NCI-H345 (cell line): ENCODE measurements at places on chromosomes 6 and 20.
A peak's percentile ranks its signal among the peaks of the same experiment; 100 is the strongest.

DNA sequence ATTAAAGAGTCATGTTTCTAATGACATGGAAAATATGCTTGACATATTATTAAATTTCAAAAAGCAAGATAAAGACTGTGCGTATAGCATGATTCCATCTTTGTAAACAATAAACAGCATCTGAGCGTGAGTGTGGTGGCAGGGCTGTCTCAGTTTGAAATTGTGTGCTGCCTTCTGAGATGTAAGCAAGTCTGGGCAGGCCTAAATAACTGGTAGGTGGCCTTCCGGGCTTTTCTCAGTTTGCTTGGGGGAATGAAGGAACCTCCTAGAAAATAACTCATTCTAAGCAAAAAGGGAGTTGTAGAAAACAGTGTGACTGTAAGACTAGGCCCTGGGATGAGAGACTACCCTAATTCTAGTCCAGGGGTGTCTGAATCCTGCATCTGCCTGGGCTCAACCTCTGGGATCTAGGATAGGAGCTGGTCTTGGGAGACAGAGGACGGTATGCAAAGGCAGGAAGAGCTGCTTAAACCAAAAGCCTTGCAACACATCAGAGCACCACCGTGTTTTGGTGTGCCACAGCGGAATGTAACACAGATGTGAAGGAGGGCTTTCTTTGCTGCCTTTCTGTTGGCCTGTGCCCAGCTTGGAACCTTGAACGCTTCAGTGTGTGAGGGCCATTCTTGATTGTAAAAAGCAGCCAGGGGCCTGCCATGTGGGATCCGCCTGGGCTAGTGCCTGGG lies 63.5 kb upstream of the L3MBTL3 start:
- DNase-seq: no peak

DNA sequence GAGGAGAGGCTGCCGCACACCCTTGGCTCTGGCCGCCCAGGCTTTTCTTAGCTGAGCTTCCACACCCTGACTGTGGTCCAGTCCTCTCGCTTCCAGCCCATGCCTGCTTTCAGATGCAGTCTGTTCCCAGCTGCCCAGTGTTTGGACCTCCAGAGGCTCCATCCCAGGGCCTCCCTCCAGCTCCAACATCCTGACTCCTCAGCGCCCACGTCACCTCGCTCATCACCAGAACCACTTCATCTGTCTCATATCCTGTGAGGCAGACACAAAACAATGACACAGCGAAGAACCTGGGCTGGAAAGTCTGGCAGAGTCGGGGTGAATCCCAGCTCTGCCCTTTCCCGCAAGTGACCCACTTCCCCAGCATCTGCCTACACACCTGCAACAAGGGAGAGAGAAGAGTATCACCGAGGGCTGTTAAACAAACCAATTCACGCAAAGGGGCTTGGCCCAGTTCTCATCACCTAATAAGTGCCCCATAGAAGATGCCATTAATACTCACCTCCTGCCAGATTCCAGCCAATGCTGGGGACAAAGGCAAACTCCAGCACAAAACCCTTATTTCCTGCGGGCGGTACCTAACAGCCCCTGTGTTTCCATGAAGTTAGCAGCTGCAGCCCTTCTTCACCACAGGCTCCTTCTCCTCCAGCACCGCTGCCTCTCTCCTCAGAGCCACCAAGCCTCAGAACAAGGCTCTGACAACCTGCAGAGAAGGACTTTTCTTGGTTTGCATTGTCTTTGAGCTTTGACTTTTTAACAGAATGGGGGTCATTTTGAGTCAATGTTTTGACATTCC lies 133.4 kb upstream of the CDH4 start:
- no peak for DNase-seq

DNA sequence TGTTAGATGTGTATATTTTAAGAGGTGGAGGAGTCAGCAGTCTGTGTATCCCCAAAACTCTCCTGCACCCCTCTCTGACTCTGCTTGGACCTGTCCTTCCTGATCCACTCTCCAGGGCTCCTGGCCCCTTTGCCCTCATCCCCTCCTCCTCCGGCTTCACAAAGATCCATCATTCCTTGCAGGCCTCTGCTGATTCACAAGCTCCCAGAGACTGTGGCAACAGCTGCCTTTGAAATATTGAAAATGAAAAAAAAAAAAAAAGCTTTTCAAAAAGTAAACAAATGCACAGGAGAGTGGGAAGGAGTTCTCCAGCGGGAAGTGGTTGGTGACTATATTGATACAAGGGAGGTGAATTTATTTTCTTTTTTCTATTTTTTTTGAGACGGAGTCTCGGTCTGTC lies 330.2 kb upstream of the SULF2 start:
- no peak for DNase-seq

- no peak for DNase-seq
These were observed 27.1 kb upstream of the SYNCRIP start for GRCh38 chr6:85669735-85670194.

DNA sequence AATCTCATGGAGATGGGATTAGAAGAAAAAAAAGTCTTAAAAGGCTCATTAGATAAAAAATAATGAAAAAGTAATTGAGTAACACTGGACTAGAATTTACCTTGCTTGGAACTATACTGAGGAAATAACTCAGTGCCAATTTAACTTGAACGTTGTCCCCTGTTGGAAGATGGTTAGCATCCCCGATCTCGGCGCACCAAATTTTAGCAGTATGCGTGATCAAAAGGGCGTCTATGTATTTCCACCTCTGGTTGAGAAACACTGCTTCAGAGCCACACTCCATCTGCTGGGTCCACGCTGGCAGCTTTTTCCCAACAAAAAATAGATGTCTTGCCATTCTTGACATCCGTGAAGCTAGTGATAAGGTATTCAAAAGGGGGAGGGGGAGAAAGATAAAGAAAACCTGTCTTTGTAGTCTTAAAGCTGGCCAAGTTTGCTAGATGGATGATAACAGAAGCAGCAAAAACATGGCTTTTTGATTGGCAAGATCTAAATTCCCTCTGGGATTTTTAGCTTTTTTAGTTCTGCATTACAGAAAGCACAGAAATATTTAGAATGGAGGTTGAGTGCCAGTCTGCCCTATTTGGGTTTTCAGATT lies 6.4 kb downstream of the HINT3 start:
- no peak for DNase-seq

DNA sequence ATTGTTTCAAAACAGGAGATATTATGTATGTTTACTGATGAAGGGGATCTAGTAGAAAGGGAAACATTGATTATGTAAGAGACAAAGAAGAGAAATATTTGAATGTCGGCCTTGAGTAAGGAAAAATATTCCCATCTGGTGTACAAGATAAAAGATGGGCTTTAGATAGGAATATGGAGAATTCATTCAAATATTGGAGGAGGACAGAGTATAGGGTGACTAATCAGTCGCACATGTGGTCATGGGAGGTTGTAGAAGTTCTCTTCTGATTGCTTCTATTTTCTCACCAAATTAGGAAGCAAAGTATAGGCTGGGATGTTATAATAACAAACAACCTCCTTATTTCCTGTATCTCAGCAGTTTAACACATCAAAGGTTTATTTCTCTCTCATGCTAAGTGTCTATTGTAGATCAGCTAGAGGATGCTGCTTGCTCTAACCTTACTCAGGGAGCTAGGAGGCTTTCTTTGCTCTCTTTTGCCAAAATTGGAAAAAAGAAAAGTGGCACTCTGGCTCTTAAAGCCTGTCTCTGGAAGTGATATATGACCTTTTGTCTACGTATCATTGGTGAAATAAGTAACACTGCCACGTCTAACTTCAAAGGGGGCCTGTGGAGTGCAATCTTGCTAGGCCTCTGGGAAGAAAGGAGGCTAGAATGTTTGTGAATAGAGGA lies 1.2 kb upstream of the HDDC2 start:
- DNase-seq: no peak

DNA sequence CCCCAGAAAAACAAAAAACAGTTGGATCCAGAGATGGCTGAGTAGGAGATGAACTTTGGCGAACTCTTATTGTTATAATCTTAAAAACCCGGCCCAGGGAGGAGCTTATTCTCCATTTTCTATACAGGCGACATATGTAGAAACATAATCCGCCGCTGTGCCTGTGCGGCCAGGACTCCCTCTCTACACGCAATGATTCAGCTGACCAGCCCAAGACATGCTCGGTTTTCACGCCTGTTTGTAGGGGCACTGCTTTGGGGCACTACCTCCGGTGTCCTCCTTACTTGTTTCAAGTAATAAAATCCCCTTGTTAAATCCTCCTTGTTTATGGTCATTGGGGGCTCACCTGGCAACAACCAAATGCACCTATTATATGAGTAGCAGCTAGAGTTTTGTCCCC lies 89.9 kb downstream of the SEL1L2 start:
- DNase-seq: no peak

DNA sequence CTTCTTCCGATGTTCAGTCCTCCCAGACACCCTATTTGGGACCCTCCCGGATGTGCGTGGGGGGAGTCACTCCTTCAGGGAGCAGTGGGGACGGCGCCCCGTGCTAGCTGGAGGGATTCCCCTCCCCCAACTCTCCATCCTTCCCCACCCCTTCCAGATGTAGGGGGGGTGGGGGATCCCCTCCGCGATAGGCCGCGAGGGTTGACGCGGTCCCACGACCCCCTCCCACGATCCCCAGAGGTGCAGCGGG lies 548 bp downstream of the GNL1 start:
- DNase-seq: no peak

DNA sequence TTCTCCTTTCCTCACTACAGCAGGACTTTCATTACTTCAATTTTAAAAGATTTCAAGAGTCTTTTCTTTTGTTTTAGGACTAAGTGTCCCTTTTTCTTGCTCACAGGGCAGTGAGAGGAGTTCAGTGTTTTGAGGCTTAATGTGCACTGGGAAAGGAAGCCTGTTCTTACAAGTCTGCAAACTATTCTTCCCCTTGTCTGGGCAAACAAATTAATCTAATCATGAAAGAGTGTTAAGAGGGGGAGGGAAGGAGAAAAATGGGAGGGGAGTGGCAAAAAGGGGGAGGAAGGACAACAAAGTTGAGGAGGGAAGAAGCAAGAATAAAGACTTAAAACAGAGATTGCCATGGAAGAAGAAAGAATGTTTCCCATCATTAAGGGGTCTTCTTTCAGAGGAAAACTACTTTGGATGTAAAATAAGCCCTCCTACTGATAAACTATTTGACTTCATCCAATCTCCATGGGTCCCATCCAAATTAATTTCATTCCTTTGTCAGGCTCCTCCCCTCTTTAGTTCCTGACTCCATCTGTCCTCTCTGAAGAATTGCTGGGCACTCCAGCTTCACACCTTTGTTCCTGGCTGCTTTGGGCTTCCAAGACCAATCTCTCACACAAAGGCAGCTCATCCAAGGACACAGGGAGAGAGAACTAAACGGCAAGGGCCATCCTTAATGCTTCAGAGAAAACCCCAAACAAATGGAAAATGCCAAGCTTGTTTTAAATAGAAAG lies 244.5 kb downstream of the TPBG start:
- peak; percentile 12 for DNase-seq

DNA sequence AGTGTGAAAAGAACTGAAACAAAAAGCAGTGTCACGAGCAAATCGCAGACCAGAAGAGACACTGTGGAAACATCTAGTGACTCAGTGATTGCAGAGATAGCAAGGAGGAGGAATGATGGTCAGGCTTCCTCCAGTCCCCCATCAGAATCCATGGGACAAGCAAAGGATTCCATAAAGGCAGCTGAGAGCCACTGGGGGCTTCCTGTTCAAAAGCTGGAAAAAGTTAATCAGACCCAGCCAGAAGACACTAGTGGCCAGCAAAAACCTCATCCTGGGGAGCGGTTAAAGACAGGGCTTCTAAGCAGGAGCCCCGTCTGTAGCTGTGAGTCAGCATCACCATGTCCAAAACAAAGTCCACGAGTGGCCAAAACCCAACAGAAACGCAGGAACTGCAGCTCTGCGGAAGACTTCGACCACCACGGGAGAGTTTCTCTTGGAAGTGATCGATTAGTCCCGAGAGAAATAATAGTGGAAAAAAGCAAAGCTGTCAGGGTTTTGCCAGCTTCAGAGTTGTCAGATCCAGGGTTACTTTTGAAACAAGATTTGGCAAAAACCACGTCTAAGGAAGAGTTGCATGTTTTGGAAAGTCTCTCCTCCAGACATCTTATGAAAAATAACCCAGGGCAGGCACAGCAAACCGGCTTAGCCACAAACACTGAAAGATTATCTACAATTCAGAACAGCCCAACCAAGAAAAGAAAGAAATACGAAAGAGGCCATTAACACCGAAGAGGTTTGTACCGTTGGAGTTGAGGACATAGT lies 51.0 kb downstream of the JAG1 start:
- no peak for DNase-seq

- no peak for DNase-seq
These were observed 75.7 kb upstream of the BHLHE23 start for GRCh38 chr20:63082308-63082938.

DNA sequence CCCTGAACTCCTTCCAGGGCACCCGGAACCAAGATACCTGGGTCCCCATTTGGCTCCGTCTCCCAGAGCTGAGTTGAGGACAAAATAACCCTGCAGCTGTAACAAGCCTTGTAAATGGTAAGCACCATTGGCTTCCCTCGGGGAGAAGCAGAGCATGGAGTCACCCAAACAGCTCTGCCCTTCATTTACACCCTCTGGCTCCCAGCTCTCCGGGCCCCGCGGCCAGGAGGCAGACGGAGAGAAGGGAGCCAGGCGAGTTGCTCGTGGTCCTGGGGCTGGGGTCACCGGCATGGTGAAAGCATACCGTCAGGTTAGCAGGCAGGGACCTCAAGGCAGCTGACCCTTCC lies 2.1 kb downstream of the TFEB start:
- DNase-seq: no peak

- no peak for DNase-seq
These were observed 24.6 kb upstream of the SPTLC3 start for GRCh38 chr20:12984069-12984765.

- DNase-seq: no peak
These were observed 171.5 kb downstream of the LY86 start for GRCh38 chr6:6760002-6760401.

- DNase-seq: peak; percentile 72
These were observed 15.2 kb upstream of the ZNF335 start for GRCh38 chr20:45987108-45987780.

GRCh38 chr6:112801468-112802080 lies 454.4 kb downstream of the RFPL4B start:
- no peak for DNase-seq

DNA sequence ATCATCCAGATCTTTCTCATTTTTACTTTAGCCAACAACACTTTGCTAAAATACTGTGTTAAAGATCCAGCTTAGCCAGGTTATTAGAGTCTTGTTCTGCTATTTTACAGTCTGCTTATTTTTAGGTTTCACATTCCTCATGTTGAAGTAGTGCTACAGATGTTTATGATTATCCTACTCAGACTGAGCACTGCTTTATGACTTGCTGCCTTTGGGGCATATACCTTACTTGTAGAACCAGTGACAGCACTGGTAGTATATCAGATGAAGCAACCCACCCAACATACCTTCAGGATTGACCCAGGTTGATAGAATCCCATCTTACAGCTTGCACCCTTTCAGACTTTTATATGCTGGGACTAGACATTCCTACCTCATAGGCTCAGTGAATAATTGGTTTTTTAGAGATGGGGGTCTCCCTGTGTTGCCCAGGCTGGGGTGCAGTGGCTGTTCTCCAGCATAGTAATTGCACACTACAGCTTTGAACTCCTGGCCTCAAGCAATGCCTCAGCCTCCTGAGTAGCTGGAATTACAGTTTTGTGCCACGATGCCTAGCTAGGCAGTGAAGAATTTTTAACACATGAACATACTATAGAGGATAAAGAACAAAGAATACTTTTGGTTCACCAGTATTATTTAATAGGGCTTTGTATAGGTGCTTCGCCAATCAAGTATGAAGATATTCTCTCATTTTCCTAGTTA lies 63.8 kb upstream of the DYNLRB1 start:
- DNase-seq: no peak

GRCh38 chr6:56999049-56999448 lies 44.1 kb downstream of the BEND6 start:
- no peak for DNase-seq
